ENCODE measurements at places on chromosomes 2 and 18. TPM values are rescaled to one million over a fixed set of nuclear protein-coding genes. Genes with fewer than 3 reads are reported as not detected.

GRCh38 chr2:63642946-63643345 is 54.2 kb downstream of the MDH1 start:
- peaks cover 2% of the 10 kb centered on the region for H3K36me3 ChIP-seq
- H3K27me3 ChIP-seq: peaks cover 5% of the 10 kb centered on the region
- H3K4me3 ChIP-seq: no peak overlapping the region
- no peaks in the 10 kb centered on the region for H3K4me1 ChIP-seq
- no peak overlapping the region for H3K27ac ChIP-seq
- DNase-seq: no peak

DNA sequence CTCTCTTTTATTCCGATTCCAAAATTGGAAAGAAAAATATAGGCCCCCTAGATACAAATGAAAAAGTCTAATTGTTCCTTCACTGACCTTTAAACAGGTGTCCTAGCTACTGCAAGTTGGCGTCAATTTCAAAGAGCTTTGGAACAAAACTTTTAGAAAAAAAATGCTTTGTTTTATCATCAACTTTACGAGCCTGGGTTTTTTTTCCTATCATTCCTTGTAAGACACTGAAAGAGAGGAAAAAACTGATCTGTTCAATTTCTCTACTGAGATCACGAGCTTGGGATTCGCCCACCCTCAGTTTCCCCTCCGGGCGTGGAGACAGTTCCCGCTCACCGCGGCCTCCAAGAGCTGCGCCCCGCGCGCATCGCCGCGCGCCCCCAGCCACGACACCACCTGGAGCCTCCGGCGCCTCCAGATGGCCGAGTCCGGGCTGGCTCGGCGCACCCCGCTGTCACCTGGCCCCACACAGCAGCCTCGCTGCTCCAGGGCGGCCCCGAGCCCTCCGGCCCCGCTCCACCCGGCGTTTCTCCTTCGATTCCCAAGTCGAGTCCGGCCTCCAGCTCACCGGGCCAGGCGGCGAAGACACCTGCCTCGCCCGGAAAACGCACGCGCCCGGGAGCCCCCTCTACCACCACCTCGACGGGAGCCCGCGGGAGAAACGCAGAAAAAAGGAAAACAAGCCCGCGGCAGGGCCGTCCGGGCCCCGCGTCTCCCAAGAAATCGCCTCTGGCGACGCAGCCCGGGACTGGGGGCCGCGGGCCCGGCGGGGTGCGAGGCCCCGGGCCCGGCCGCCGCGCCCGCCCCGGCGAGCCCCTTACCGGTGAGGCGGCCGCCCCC is 656 bp downstream of the TBC1D8 start:
- no peak overlapping the region for H3K27ac ChIP-seq
- H3K4me1 ChIP-seq: peaks cover 23% of the 10 kb centered on the region
- H3K4me3 ChIP-seq: peak overlapping the region; percentile 78

DNA sequence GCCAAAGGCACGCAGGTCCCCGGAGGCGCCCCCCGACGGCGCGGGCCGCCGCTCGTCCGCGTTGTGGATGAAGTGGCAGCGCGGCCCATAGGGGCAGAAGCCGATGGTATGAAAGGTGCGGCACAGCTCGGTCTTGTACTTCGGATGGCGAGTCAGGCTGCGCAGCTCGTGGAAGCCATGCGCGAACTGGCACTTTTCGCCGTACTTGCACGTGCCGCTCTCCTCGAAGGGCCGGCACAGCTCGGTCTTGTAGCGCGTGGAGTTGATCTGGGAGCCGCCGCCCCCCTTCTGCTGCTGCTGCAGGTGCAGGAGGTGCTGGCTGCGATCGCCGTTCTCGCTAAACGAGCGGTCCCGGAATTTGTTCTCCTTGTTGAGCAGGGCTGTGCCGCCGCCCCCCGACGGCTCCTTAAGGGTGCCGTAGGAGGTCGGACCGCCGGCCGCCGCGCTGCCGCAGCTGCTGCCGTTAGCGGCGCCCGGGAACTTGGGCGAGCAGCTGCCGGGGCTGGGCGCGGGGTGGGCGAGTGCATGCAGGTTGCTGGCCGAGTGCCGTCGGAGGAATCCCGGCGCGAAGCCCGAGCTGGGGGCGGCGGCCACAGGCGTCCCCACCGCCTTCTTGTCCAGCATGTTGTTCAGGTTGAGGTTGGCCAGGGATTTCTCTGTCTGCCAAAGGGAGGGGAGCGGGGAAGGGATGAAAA is 1.2 kb downstream of the ZFP36L2 start:
- H3K27me3 ChIP-seq: no peaks in the 10 kb centered on the region
- peaks cover 52% of the 10 kb centered on the region for H3K4me1 ChIP-seq
- peak; percentile 74 for DNase-seq
- peak overlapping the region; percentile 61 for H3K27ac ChIP-seq

Gene SOX11
- not detected for total RNA-seq

Gene ARL5A
- 38.4 TPM for total RNA-seq

DNA sequence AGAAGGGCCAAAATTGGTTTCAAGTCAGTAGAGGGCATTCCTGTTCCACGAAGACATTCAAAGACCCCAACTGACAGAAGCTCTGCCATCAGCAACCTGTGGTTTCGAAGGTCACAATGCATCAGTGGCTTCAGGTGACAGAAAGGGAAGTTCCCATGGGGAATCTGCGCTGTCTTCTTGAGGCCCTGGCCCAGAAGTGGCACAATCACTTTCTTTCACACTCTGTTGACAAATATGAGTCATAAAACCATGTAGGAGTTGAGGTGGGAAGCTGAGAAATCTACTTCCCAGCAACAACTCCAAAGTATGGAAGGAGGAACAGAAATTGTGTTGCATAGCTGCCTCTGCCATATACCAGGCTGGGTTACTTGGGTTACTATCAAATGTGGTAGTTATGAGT is 621.1 kb upstream of the FANCL start:
- DNase-seq: no peak
- H3K27me3 ChIP-seq: no peaks in the 10 kb centered on the region
- no peak overlapping the region for H3K27ac ChIP-seq
- no peaks in the 10 kb centered on the region for H3K36me3 ChIP-seq

- peak; percentile 59 for DNase-seq
- H3K36me3 ChIP-seq: peaks cover 2% of the 10 kb centered on the region
- H3K4me3 ChIP-seq: no peak overlapping the region
- H3K27me3 ChIP-seq: no peaks in the 10 kb centered on the region
- peak overlapping the region; percentile 65 for H3K27ac ChIP-seq
Observed at GRCh38 chr2:135913727-135914365, 37.6 kb upstream of the MCM6 start.

Measured in activated T-cell treated with anti-CD3 and anti-CD28 coated beads, Interleukin-2, amount 50 U/mL, for 72 hours (primary cell).